ENCODE measurements at places on chromosomes 6 and 20.

DNA sequence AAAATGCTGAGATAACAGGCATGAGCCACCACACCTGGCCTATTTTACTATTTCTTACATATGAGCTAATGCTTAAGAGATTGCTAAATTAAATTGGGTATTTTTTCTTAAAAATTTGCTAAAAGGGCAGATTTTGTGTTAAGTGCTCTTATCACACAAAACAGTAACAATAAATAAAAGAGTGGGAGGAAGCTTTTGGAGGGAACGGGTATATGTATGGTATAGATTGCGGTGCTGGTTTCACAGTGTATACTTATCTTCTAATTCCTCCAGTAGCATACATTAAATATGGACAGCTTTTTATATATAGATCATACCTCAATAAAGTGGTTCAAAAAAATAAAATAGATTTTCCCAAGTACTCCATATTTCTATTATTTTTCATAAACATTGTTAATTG, 39.4 kb upstream of the FABP7 start:
- DNase-seq, result no peak

DNA sequence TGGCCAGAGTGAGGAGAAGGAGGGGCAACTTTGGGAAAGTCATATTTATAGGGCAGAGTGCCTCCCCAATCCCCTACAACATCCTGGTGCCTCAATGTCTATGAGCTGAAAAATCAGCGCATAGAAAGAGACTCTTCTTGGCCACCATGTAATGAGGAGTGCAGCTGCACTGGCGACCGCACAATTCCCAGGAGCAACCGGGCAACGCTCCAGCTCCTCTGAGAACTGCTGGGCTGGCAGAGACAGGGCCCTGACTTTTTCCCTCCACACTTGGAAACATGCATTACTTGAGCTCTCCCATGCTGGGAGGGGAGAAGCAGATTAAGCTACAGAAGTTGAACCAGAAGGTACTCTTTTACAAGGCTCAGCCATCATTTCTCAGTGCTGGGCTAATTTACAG, 31.4 kb upstream of the MARCKS start:
- no peak for DNase-seq

DNA sequence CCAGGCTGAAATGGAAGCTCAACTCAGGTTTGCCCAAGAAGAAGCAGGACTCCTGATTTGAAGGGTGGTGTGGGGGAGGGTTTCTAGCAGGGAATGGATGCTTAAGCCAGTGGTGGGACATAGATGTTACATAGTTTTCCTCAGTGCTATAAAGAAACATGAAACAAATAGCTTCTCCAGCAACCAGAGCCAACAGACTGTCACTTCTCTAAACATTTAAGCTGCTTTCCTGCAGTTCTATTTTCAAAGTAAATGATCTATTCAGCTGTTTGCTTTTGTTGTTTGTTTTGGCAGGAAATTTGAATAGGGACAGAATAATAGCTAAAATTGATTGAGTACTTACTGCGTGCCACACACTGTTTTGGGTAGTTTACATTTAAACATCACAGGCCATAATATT, 169.0 kb downstream of the UST start:
- no peak for DNase-seq

GRCh38 chr6:14816116-14816859, 429.6 kb upstream of the JARID2 start:
- no peak for DNase-seq

GRCh38 chr20:14219801-14220461, 117.5 kb downstream of the FLRT3 start:
- peak; percentile 15 for DNase-seq

DNA sequence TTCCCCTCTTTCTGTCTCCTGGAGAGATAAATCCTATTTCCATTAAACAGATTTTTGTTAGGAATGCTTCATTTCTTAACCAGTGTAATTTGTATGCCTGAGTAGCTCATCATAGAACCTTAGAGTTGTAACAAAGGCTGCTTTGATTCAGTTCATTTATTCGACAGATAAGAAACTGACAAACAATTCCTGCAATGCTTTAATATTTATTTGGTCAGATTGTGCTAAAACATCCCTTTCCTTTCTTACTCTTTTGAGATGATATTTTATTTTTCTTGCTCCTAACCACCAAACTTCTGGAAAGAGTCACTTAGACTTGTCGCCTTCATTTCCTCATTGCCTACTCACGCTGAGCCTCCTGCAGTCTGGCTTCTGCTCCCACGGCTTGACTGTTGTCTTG, 89.0 kb upstream of the SUPT3H start:
- DNase-seq, result no peak

GRCh38 chr6:32147401-32148132, 4.2 kb downstream of the PRRT1 start:
- DNase-seq, result no peak

DNA sequence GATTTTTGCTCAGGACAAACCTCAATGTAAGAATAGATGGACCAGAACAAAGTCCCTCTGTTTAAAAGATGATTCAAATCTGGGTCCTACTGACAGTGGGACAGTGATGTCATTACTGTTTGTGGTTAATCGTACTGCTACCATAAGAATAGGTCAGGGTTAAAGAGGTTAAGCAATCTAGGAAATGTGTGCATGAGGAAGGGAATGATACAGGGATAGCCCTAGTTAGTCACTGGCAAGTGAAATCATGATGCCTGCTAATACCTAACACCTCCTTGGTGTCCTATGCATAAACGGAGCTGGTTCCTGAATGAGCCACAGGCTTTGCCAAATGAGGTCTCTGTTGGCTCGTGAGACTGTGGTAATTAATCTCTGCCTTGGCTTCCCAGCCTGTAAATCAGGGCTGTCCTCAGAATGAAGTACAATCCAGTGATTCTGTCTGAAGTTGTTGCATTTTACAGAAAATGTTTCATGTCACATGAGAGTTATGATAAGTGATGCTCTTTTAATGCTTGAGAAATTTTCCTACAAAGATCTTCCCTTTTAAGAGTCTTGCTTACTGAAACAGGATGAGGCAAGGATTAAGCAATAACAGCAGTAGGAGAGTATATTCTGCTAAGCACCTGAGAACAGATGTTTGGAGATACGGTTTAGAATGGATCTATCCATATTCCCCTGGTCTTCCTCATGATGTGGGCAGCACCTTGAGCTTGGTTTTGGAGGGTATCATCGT, 3.8 kb downstream of the MEP1A start:
- DNase-seq, result no peak

DNA sequence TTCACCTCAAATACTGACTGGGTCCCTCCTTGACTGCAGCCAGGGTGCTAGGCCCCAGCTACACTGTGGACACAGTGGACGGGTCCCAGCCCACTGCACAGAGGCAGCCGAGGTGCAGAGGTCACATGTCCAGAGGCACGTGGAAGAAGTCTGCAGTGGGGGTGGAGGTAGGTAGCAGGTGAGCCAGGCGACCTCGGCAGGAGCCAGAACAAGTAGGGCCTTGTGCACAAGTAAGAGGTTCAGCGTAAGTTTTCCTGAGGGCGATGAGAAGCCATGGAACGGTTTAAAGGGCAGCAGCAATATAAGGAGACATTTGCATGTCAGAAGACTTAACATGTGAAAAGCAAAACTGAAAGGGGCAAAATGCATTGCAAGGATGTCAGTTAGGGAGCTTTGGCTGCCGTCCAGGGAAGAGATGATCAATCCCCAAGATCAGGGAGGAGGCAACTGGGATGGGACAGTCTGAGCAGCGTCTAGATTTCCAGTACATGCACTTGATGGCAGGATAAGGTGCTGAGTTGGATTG, 49.7 kb upstream of the SNX9 start:
- no peak for DNase-seq

GRCh38 chr20:61117725-61118124, 134.3 kb upstream of the CDH4 start:
- no peak for DNase-seq

DNA sequence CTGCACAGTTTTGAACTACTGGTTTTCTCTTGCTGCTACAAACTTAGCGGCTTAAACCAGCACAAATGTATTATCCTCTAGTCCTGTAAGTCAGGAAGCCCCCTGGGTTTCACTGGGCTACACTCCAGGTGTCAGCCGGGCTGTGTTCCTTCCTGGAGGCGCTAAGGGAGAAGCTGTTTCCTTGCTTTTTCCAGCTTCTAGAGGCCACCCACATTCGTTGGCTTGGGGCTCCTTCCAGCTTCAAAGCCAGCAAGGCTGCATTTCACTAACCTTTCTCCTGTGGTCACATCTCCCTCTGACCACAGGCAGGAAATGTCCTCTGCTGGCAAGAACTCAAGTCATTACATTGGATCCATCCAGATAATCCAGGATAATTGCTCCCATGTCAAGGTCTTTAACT, 350.6 kb upstream of the PLCB4 start:
- DNase-seq, result no peak

- DNase-seq, result no peak
Observed at GRCh38 chr6:163951326-163951725, 536.8 kb downstream of the QKI start.

GRCh38 chr6:32371229-32371628, 474 bp downstream of the TSBP1 start:
- no peak for DNase-seq

- no peak for DNase-seq
Observed at GRCh38 chr6:39137245-39137644, 22.3 kb upstream of the SAYSD1 start.

DNA sequence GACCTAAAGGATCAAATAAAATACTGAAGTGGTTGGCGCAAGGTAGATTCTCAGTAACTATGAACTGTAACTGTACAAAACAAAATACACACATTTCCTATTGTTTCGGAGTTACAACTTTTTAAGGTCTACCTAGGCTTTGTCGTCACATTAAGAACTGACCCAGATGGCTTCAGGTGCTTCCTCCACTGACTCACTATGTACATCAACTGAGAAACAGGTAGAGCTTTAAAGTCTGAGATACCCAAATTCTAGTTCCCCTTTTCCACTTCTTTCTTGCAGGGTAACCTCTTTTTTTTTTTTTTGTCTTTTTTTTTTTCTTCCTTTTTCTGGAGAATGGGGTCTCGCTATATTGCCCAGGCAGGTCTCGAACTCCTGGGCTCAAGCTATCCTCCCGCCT, 5.5 kb downstream of the SNRPB start:
- no peak for DNase-seq

DNA sequence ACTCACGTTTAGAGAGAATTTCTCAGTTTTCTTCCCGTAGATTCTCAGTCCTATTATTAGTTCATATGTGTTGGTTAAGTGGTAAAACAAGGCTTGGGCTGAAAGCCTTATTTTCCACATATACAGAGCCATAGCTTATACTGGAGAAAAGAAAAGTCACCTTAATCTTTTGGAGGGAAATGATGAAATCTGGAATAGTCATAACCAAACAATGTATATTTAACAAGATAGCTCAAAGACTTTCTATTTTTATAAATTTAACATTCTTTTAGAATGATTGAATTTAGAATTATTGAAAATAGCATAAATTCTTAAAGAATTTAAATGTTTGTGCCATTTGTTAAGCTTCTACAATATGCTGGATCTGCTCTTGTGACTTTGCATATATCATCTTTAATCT, 85.8 kb downstream of the CDKAL1 start:
- no peak for DNase-seq

GRCh38 chr6:40717411-40718057, 130.4 kb upstream of the LRFN2 start:
- DNase-seq, result no peak

DNA sequence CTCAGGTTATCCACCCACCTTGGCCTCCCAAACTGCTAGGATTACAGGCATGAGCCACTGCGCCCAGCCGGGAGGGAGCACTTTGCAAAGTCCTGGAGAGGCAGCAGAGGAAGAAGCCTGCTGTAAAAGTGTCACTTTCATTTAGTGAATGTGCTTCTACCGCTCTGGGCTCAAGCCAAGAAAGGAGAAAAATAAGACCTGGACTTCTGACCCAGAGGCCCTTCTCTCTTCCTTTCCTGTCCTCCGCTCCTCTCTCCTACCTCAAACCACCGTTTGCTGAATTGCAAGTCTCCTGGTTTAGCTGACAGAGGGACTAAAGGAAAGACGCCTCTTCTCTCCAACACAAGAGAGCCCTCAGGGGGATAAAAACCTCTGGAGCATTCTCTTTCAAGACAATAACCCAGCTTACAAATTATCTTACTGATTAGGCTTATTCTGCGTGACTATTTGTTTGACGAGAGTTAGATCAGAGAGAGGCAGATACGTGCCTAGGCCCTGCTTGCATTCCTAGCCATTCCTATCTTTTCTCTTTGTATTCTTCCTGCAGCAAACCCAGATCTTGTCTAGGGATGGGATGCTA, 84.2 kb upstream of the SLC22A23 start:
- DNase-seq, result no peak

DNA sequence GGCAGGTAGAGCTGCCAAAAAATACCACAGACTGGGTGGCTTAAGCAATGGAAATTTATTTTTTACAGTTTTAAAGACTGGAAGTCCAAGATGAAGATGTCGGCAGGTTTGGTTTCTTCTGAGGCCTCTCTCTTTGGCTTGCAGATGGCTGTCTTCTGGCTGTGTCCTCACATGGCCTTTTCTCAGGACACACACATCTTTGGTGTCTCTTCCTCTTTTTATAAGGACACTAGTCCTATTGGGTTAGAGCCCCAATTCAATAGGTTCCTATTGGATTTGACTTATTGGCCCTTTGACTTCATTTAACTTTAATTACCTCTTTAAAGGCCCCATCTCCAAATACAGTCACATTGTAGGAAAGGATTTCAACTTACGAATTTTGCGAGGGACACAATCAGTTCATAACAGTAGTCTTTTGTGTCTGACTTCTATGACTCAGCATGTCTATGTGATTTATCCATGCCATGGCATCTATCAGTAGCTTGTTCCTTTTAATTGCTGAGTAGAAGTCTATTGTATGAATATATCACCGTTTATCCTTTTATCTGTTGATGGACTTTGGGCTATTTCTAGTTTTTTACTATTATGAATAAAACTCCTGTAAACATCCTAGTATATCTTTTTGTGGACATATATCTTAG, 11.0 kb upstream of the TCP11 start:
- DNase-seq, result peak; percentile 7

- no peak for DNase-seq
Observed at GRCh38 chr6:21739838-21740237, 146.3 kb downstream of the SOX4 start.

- DNase-seq, result peak; percentile 10
Observed at GRCh38 chr20:34022151-34022838, 28.6 kb downstream of the RALY start.

GRCh38 chr6:6971369-6971768, 136.4 kb upstream of the RREB1 start:
- no peak for DNase-seq

DNA sequence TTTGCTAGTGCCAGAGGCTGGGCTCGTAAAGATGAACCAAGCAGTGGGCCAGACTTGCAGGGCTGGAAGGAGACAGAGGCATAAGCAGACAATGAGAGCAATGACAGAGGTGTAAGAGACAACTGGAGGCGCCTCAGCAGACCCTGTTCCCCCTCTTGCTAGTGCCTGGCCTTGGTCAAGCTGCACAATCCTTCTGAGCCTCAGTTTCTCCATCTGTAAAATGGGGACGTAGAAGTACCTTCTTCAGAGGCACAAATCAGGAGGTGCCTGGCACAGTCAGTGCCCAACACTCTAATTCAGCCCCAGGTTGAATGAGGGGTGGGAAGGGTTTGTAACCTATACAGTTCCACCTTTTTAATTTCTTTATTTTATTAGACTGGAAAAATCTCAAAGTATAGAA, 23.2 kb downstream of the BPIFB1 start:
- DNase-seq, result no peak

Measured in HCT116 (cell line).